ENCODE measurements at places on chromosomes 13 and 19. TPM values are rescaled to one million over a fixed set of nuclear protein-coding genes. Genes with fewer than 3 reads are reported as not detected.

GRCh38 chr13:111165241-111166010 is 50.3 kb downstream of the ARHGEF7 start:
- DNase-seq, result no peak
- no peaks in the 10 kb centered on the region for H3K27me3 ChIP-seq
- H3K36me3 ChIP-seq, result peaks cover 46% of the 10 kb centered on the region
- no peak overlapping the region for H3K4me3 ChIP-seq

Gene VSIG10L
- total RNA-seq, result 3.6 TPM

DNA sequence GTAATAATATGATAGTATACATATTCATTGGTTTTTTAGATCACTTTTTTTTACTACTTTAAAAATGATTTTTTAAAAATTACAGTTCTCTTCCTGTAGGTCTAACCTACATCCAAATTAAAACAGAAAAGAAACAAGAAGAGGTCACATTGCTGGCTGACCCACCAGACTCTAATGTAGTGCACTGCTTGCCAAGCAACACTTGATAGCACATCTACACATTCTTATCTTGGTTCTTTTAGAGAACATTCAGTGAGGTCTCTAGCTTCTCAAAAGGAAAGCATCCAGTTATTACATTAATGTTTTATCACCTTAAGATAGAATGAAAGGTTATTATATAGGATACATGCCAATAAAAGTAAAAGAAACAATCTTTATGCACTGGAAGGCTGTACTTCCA is 35.6 kb downstream of the NDFIP2 start:
- no peak overlapping the region for H3K4me3 ChIP-seq
- no peak for DNase-seq
- no peaks in the 10 kb centered on the region for H3K27me3 ChIP-seq
- H3K36me3 ChIP-seq, result peaks cover 14% of the 10 kb centered on the region
- H3K4me1 ChIP-seq, result peaks cover 27% of the 10 kb centered on the region

- DNase-seq, result no peak
- no peak overlapping the region for H3K4me3 ChIP-seq
- no peaks in the 10 kb centered on the region for H3K36me3 ChIP-seq
- no peaks in the 10 kb centered on the region for H3K27me3 ChIP-seq
- no peak overlapping the region for H3K27ac ChIP-seq
Measured at GRCh38 chr13:71217827-71218226, 649.2 kb downstream of the DACH1 start.

- H3K4me1 ChIP-seq, result peaks cover 15% of the 10 kb centered on the region
- H3K4me3 ChIP-seq, result peak overlapping the region; percentile 95
- H3K36me3 ChIP-seq, result peaks cover 8% of the 10 kb centered on the region
Measured at GRCh38 chr19:17266589-17266974, 661 bp upstream of the BABAM1 start.

DNA sequence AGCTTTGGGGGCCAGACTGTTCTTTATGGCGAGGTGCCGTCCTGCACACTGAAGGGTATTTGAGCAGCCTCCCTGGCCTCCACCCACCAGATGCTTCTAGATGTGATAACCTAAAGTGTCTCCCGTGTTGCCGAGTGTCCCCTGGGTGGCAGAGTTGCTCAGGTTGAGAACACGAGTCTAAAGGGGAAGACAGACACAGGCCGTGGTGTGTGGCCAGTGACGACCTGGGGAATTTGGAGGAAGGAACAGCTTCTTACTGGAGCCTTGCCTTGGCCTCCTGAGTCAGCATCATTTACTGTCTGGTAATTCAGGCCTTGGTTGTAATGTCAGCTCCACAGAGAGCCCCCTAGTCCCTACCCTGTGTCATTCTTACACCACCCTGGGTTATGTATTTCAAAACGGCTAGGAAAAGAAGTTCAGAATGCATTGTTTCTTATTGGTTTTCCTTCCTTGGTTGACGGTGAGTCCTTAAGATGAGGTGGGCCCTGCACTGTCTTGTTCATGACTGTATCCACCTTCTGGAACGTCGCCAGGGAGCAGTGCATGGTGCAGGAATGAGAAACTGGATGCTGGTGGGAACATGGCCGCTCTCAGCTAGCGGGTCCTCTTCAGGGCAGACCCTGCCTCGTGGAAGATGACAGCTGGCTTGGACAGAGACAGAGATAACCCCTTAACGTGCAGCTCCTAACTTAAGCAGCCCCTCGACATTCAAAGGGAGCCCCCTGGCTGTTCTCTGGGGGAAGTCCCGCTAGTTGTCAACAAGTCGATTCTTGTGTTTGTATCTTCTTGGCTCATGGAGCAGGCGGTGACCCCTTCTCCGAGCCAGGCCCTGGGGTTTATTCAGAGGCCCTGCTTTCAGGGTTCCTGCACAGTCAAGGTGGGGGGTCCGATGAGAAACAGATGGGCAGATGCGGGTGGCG is 7.2 kb downstream of the SIN3B start:
- peak; percentile 27 for DNase-seq
- H3K27me3 ChIP-seq, result no peaks in the 10 kb centered on the region
- no peak overlapping the region for H3K4me3 ChIP-seq
- H3K27ac ChIP-seq, result no peak overlapping the region
- peaks cover 13% of the 10 kb centered on the region for H3K4me1 ChIP-seq

Data from activated CD8-positive, alpha-beta T cell treated with anti-CD3 and anti-CD28 coated beads for 36 hours (primary cell).